ENCODE measurements at places on chromosomes 16 and 17.
A peak's percentile ranks its signal among the peaks of the same experiment; 100 is the strongest.

GRCh38 chr16:55506708-55507107, 2.2 kb upstream of the LPCAT2 start:
- no peak for DNase-seq

GRCh38 chr16:27847030-27847550, 216.4 kb downstream of the GSG1L start:
- no peak for DNase-seq

- DNase-seq, result no peak
These were observed 83.2 kb downstream of the NTN1 start for GRCh38 chr17:9104370-9105041.

GRCh38 chr16:70342016-70342415, 4.7 kb upstream of the DDX19A start:
- no peak for DNase-seq

DNA sequence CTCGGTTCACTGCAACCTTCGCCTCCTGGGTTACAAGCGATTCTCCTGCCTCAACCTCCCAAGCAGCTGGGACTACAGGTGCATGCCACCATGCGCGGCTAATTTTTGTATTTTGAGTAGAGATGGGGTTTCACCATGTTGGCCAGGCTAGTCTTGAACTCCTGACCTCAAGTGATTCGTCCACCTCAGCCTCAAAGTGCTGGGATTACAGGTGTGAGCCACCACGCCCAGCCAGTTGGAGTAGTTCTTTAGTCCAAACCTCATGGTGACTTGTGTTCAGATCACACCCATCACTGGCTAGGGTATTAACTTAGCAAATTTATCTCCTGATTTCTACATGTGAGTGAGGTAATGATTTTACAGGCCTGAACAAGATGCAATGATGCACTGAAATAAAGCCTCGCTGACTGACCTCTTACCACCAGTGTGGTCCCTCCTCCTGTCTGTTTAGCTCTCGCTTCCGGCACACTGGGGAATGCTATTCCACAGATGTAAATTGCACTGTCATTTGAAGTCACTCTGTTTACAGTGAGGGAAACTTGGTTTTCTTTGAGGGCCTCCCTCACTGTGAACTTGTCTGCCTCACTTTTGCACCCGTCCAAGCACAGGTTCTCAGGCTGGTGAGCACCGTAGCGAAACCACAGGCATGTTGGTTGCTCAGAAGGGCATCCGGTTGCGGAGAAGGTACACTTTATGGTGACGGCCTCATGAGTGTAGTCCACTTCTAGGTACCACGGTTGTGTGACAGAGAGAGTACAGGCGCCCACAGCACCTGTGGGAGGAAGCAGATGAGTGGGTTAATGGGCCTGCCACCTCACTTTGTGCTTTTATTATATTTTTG, 5.5 kb downstream of the IGSF6 start:
- DNase-seq, result peak; percentile 94

DNA sequence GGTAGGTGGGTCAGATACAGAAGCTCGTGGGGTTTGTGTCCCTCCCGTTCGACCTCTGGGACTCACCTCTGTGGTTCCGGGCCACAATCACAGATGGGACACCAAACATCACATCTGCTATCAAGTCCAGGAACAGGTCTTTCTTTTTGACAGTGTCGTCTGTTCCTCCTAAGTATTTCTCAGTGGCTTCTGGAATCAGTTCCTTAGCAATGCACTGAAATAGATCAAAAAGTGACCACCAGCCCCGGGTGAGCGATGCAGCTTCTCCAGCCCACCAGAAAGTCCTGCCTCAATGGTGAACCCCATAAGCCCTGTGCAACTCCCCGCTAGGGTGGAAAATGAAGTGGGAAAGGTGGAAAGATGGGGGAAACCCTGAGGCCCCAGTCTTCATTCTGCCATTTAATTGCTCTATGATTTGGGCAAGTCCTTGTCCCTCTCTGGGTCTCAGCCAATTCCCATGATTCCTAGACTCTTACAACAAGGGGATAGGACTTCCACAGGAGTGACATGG, 22.4 kb downstream of the CES1 start:
- DNase-seq, result no peak

DNA sequence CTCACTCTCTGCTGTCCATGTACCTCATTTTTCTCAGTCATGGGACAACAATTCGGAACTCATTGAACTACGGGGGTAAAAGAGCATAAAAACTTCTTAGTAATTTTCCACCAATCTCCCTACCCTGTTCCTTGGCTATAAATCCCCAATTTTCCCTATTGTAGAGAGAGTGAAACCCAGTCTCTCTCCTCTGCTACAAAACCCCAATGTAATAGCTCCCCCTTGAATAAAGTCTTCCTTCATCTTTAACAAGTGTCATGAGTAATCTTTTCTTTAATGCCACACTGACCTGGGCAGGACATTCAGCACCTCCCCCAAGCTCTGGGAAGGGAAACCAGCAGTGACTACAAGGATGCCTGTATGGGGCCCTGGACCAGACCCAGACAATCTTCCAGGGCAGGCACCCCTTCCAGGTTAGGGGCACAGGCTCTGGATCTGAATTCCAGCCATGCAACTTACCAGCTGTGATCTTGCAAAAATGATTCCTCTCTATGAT, 10.2 kb upstream of the EIF1 start:
- no peak for DNase-seq

GRCh38 chr17:58669853-58670252, 22.0 kb downstream of the TEX14 start:
- DNase-seq, result no peak
